ENCODE measurements at places on chromosomes 4 and X. TPM values are rescaled to one million over a fixed set of nuclear protein-coding genes. Genes with fewer than 3 reads are reported as not detected.

Gene TMPRSS11F
- not detected for polyA plus RNA-seq

Gene WDR19
- polyA plus RNA-seq = 97.1 TPM

Gene HPF1
- polyA plus RNA-seq = 47.4 TPM

Gene POF1B
- polyA plus RNA-seq = 0.44 TPM

DNA sequence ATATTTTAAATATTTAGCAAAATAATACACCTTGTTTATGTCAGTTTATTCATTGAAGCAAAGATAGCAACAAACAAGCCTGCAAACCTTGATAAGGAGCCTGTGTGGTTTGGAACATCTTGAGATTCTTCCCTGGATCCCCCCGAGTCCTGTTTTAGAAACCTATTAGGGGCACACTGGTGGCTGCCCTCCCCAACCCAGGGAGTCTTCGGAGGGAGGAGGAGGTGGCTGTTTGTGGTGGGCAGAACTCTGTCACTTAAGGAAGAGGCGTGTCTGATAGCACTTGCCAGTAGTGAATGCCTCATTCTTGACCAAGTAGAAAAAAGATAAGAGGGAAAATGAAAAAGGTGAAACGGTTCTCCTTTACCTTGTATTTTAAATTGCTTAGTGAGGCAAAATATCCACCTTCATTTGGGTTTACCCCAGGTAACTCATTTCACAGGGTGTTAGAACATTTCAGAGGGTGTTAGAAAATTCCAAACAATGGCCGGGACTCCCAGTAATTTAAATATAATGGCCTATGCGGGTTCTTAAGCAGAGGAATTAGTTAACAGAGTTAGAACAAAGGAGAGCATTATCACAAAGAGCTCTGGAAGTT lies 10.4 kb downstream of the KIT start:
- DNase-seq = no peak

DNA sequence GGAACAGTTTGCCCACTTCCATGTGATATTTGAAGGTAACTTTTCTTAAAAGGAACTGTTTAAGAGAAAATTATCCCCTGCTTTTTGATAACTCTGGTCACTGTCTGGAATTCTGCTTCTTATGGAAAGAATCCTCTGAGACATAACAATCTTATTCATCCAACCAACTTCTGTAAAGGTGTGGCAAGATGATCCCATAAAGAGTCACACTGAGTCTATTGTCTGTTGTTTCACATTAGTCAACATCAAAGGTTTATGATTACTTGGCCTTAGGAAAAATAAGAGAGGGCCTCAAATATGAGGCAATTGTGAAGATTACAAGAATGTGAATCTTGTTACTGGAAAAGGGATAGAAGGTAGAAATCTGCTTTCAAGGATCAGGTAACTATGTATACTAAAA lies 88.0 kb upstream of the MAGEB18 start:
- DNase-seq = no peak

- DNase-seq = no peak
These were observed 87.2 kb upstream of the PDE5A start for GRCh38 chr4:119715490-119716445.

- DNase-seq = no peak
These were observed 103.2 kb downstream of the VCX2 start for GRCh38 chrX:8067754-8068462.

DNA sequence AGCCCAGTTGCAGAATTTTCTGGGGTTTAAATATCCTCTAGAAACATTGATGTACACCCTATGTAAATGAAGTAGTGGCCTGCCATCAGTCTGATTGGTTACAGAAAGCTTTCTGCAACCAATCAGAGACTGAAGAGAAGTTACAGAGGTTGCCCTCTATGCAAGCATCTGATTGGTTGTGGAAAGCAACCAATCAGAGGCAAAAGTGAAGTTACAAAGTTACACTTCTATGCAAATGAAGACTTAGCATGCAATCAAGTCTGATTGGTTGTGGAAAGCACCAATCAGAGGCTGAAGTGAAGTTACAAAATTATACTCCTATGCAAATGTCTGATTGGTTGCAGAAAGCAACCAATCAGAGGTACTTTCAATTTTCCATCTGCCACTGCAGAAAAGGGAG lies 51.9 kb upstream of the USP9X start:
- no peak for DNase-seq

Measured in left renal cortex interstitium (tissue), 4 donors.